ENCODE measurements at places on chromosomes 2 and 18.

GRCh38 chr2:16973586-16974286 lies 308.1 kb upstream of the CYRIA start:
- no peak for DNase-seq

DNA sequence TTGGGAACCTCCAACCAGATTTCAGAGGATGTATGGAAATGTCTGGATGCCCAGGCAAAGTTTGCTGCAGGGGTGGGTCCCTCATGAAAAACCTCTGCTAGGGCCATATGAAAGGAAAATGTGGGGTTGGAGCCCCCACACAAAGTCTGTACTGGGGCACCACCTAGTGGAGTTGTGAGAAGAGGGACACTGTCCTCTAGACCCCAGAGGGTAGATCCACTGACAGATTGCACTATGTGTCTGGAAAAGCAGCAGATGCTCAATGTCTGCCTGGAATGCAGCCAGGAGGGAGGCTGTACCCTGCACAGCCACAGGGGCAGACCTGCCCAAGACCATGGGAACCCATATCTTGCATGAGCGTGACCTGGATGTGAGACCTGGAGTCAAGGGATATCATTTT lies 573.7 kb upstream of the NXPH2 start:
- DNase-seq: no peak

DNA sequence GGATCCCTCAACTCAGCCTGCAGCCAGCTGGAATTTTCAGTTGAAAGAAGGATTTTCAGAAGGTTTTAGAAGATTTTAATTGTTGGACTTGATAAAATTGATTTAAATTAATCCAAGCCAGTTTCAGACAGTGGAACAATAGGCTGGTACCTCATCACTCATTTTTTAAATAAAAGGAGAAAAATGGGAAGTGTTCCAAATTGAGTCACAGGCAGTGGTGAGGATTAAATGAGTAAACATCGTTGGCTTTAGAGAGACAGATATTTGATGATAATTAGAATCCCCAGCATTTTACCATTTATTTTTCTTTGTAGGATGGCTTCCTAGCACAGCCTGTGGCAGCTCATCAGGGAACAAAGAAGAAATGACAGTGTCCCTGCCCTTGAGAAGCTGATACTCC lies 7.4 kb downstream of the CXCR4 start:
- no peak for DNase-seq

- no peak for DNase-seq
These were observed 897.1 kb upstream of the FSHR start for GRCh38 chr2:50051374-50051773.

DNA sequence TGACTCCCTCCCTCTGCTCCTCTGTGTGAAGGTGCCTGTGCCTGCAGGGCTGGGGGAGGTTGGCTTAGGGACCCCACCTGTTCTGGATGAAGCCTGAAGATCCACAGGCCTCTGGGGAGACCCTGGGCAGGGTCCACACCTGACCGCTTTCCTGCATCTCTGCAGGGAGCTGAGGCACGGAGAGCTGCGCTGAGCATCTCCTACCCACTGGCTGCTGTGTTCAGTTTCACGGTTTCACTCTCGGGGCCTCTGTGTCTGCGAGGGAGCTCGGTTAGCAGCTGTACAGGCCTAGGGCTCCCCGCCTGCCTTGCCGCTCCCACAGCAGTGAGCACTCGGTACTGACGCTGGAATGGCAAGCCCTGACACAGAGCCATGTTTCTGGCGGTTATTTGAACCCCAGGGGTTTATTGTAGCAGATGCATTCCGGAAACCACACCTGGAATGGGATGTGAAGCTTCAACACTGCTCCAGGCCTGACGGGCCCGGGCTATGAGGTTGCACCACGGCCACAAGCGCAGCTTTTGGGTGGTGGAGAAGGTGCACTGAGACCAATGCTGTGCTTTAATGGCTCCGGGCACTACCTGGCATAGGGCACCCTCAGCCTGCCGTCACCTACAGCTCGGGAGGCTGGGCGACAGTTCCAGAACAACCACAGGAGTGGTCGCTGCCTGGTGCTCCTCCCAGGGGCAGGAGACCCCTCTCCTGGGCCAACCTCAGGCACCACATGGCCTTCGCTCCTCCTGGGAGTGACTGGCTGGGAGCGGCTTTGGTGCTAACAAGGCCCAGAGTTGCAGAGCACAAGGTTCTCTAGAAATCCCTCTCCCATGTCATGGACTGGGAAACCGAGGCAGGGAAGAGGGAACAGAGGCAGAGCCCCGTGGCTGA lies 257.9 kb downstream of the NDUFA10 start:
- no peak for DNase-seq

DNA sequence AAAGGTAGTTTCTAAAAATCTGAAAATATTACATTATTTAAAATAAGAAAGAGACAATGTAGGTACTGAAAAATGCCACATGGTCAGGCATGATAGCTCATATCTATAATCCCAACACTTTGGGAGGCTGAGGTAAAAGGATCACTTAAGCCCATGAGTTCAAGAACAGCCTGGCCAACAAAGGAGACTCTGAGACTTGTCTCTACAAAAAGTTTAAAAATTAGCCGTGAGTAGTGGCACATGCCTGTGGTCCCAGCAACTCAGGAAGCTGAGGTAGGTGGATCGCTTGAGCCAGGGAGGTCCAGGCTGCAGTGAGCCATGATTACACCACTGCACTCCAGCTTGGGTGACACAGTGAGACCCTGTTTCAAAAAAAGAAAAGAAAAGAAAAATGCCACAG lies 21.8 kb downstream of the ATAD2B start:
- DNase-seq: no peak
